ENCODE measurements at places on chromosomes 12 and 14.
A peak's percentile ranks its signal among the peaks of the same experiment; 100 is the strongest.

DNA sequence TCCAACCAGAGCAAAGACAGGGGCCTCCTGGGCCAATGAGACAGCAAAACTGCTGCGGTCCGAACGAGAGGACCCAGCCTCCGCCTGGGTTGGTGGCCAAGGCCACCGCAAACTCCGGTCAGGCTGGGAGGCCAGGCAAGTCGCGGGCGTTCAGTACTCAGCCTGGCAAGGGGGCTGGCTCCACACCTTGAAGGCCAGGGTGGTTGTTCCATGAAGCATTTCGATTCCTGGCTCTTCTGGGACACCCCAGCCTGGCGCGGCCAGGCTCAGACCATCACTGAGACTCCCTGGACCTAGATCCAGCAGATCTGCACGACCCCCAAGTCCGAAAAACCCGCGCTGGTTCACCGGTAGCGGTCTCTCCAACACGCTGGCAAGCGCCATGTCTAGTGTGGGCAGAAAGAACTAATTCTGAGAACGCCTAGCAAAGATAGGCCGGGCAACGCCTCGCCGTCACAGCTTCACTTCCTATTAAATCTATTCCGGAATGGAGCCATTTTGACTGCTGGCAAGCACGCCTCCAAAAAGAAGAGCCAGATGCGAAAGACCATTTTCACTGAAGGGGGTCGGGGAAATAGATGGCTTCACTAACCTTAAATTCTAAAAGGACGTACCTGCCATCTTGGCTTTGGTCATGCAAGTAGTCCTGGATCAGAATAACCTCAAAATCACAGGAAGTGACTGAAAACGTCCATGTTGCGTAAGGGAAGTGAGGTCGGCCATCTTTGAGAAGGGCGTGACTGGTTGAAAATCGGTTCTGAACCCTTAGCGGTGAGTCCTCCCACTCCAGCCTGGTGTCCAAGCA is at the start of gene PSMB5:
TSS of gene PSMB5 (minus strand) at position 403 of the 805 bp plus-strand sequence. CDS start at position 384, 19 bp downstream.
- DNase-seq = peak; percentile 94

DNA sequence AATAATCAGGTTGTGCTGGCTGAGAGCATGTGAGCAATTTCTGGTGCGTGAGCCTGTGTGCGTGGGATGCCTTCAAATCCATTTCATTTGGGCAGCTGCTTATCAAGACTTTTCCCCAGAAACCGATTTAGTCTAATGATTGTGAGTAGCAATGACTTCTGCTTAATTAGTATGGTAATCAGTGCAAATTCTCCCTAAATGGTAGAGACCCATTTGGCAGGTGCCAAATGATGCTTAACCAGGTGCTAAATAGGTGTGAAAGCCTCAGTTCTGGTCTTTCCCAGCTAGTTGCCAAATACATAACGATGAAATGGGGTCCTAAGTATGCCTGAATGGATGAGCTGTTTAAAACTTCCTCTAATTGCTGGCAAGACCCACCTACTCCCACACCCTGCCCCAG is 248.4 kb upstream of the CCDC196 start:
- DNase-seq = no peak

- no peak for DNase-seq
Measured at GRCh38 chr12:45235087-45236025, 19.5 kb downstream of the ANO6 start.

- DNase-seq = no peak
Measured at GRCh38 chr14:35001621-35002020, 18.8 kb downstream of the SRP54 start.

DNA sequence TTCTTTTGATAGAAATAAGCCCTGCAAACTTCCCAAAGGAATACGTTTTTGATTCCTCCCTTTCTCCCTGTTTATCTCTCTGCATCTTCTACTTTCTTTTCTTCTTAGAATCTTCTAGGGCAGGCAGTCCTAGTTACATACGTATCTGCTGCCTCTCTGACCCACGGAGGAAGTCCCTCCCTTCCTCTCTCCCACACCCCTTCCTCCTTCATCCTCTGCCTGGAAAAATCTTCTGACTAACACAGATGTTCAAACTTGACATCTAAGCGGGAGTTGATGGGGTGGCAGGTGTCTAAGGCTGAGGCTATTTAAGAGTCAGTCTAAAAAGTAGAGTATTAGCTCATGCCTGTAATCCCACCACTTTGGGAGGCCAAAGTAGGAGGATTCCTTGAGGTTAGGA is 88.6 kb downstream of the MAP1LC3B2 start:
- DNase-seq = no peak

DNA sequence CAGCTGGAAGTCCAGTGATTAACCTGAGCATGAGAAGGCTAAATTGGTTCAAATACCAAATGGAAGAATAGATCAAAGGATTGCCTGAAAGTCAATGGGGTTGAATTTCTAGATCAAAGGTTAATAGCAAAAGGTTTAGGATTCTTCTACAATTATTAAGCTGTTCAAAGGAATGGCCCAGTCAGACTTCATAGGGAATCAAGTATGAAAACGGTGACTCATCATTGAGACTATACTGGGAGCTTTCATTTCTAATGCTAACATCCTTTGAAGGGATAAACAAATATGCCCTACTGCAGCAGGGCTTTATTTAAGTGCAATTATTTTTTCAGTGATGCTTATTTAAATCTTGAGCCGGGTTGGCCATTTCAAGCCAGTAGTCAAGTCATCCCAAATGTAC is 152.8 kb downstream of the RIMBP2 start:
- DNase-seq = no peak

DNA sequence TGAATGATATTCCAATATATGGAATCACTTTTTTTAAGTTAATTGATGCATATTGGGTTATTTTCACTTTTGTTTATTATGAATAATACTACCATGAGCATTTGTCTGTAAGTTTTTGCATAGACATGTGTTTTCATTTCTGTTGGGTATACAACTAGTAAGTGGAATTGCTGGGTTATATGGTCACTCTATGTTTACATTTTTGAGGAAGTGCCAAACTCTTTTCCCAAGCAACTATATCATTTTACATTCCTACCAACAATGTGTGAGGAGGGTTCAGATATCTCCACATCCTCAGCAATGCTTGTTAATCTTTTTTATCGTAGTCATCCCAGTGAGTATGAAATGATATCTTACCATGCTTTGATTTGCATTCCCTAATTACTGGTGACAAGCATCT is 64.0 kb downstream of the MON2 start:
- no peak for DNase-seq

Measured in tibial artery (tissue), 4 donors.